ENCODE measurements at places on chromosomes 1 and 21. TPM values are rescaled to one million over a fixed set of nuclear protein-coding genes. Genes with fewer than 3 reads are reported as not detected.

TOR3A gene
- total RNA-seq = 33.1 TPM

CHIA gene
- total RNA-seq = not detected

NTMT2 gene
- not detected for total RNA-seq

OPRD1 gene
- total RNA-seq = not detected

PCP4L1 gene
- 1.3 TPM for total RNA-seq

SLC5A3 gene
- 26.0 TPM for total RNA-seq

ZNF593OS gene
- total RNA-seq = not detected

LCE2A gene
- not detected for total RNA-seq

BARHL2 gene
- total RNA-seq = not detected

S100A9 gene
- total RNA-seq = 271 TPM

Measured in kidney (tissue), 22 donors.